ENCODE measurements at places on chromosomes 7 and 10.

- no peak for DNase-seq
Measured at GRCh38 chr7:158491094-158491493, 96.5 kb downstream of the PTPRN2 start.

DNA sequence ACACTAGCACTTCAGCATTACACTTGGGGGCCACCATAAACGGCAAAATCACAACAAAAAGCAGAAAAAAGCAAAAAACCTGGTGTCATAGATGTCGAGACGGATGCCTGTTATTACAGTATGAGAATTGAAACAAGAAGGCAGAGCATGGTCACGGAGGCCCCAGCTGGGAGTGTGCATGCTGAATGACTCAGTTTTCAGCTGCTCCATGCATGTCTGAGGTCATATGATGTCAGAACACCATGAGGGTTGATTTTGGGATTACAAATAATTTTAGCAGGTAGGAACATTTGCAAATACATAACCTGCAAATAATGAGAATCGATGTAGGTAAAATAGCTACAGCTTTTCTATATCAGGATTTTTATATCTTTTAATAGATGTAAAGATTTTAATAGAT, 19.1 kb downstream of the ZMYND11 start:
- DNase-seq = no peak

DNA sequence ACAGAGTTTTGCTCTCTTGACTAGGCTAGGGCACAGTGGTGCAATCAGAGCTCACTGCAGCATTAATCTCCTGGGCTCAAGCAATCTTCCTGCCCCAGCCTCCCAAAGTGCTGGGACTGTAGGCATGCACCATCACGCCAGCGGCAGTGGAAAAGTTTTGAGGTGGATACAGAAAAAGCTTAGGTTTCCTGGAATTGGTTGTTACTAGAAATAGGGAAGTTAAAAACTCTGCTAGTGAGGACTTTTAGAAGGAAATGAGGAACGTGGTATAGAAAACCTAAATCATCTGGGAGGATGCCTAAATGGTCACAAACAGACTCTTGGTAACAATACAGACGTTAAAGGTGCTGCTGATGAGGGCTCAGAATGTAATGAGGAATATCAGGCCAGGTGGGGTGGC, 10.9 kb upstream of the SNX8 start:
- DNase-seq = no peak

GRCh38 chr10:77873536-77874380, 52.8 kb downstream of the DLG5 start:
- no peak for DNase-seq

- peak; percentile 37 for DNase-seq
Measured at GRCh38 chr10:85105614-85106255, 777.3 kb downstream of the CCSER2 start.

GRCh38 chr7:28389504-28390395, 22.6 kb upstream of the CREB5 start:
- DNase-seq = no peak

All from iPS DF 6.9 (cell line).